ENCODE measurements at places on chromosomes 3 and 15.

GRCh38 chr3:173615661-173616060 is 218.1 kb downstream of the NLGN1 start:
- no peak for DNase-seq

- no peak for DNase-seq
Observed at GRCh38 chr3:178156301-178156700, 379.9 kb upstream of the KCNMB2 start.

DNA sequence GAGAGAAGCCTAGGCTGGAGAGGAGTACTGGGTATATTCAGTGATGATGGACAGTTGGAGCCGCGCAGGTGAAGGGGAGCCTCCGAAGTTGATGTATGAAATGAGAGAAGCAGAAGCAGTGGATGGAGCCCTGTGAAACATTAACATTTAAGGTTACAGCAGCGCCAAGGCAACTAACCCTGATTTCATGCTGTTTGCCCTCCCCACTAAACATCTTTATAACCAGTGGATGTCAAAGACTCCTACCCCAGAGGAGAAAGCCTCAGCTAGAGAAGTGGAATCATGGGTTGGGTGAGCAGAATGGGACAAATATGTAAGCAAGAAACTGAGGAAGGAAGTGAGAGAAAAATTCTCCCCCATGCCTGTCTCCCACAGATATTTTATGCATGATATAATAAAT is 92.0 kb upstream of the NMNAT3 start:
- no peak for DNase-seq

GRCh38 chr3:189171707-189172106 is at the start of gene TPRG1:
Gene TPRG1, plus strand, starts transcription at chr3:189171971. Its CDS starts 35,414 bp downstream, at chr3:189207385.
- no peak for DNase-seq

GRCh38 chr3:100941451-100941850 is 51.8 kb downstream of the ABI3BP start:
- DNase-seq: no peak

GRCh38 chr3:48271763-48272498 is 31.0 kb downstream of the ZNF589 start:
- DNase-seq: no peak

GRCh38 chr3:37453393-37454389 is 279.3 kb upstream of the LRRFIP2 start:
- no peak for DNase-seq

DNA sequence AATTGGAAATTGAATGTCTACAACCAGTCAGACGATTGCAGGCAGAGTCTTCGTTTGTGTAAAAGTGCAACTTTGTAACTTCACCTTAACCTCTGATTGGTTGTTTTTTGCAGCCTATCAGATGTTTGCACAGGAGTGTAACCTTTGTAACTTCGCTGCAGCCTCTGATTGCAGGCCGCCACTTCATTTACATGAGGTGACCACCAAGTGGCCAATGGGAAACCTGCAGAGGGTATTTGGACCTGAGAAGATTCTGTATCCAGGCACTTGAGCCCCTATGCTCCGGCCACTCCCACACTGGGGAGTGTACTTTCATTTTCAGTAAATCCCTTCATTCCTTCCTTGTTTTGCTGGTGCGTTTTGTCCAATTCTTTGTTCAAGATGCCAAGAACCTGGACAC is 68.1 kb upstream of the PFN2 start:
- no peak for DNase-seq

- DNase-seq: no peak
Observed at GRCh38 chr15:28117432-28117990, 18.4 kb upstream of the OCA2 start.

- DNase-seq: no peak
Observed at GRCh38 chr15:45796433-45796832, 161.6 kb downstream of the SQOR start.

DNA sequence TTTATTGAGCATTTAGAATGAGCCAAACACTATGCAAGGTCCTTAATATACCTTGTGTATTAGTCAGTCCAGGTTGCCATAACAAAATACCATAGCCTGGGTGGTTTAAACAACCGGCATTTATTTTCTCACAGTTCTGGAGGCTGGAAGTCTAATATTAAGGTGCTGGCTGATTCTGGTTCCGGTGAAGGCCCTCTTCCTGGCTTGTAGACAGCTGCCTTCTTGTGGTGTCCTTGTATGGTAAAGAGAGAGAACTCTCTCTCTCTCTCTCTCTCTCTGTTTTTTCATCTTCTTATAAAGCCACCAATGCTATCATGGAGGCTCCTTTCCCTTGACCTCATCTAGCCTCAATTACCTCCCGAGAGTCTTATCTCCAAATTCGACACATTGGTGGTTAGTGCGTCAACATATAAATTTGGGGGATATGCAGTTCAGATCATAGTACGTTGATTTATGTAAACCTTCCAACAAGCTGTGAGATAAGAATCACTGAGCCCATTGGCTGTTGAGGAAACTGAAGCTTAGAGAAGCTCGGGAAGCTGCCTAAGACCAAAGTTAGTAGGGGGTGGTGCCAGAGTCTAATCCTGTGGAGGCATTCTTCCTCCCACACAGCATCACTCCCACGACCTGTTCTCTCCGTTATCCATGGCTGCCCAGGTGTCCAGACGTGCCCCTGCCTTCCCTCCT is 298.0 kb upstream of the PROK2 start:
- no peak for DNase-seq

DNA sequence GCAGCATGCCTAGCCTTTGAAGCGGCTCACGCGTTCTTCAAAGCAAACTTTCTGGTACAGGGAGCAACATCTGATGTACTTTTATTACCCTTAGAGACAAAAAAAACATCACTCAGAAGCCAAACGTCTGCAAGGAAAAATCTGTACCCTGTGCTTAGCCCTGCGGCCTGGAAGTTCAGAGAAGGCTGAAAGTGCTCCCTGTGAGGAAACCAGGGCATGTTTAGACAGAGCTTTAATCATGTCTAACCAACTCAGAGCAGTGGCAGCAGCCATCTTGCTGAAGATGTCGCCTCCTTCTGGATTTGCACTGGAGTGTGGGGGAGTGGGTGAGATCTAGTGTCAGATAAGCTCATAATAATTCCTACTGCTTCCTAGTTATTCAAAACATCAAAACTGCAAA is 170.4 kb downstream of the P3H2 start:
- no peak for DNase-seq

DNA sequence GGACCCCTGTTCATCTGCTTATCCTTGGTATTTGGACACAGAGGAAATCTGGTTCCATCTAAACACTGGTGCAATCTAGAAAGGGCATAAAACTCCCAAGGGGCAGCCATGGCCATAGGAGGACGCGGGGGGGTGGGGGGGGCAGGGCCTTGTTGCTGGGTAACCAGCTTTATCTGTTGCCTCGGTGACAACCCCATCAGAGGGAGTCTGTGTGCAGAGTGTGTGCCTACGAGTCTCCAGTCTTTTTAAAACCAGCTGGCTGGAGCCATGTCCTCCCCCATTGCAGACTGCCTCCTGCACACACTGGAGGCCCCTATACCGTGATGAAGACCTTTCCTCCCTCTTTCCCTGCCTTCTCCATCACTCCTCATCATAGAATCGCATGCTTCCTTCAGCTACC is 26.4 kb upstream of the CORO2B start:
- no peak for DNase-seq

- no peak for DNase-seq
Observed at GRCh38 chr3:114697401-114697800, 403.6 kb downstream of the TIGIT start.

GRCh38 chr3:111714305-111714704 is 119.2 kb upstream of the ZBED2 start:
- no peak for DNase-seq

DNA sequence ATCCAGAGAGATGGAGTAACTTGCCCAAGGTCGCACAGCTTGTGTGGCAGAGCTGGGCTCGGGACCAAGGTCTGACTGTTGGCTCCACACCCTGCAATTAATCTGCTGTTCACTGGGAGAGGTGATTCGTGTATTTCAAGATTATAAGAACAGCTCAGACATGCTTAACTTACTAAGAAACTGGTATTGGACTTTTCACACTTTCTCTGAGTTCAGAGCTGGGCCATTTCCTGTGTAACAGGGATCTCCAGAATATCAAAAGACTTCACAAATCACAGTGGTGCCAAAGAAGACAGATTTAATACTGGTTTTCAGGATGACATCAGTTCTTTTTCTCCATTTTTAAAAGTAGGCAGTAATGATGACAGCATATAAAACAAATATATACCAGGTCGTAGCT is 156.8 kb upstream of the UBE2E1 start:
- no peak for DNase-seq

DNA sequence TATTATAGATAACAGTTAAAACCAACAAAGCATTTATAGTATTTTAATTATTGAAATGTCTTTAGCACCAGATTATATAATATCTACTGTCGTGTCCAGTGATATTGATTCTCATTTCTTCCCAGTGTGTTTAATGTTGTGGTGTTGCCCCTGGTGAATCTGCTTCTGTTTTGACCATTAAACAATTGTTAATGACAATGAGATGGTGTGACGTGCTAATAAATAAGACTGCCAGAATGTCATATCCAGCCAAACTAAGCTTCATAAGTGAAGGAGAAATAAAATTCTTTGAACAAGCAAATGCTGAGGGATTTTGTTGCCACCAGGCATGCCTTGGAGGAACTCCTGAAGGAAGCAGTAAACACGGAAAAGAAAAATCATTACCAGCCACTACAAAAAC is 480.0 kb upstream of the ROBO1 start:
- DNase-seq: no peak

- no peak for DNase-seq
Observed at GRCh38 chr3:14403619-14404155, 1.3 kb downstream of the SLC6A6 start.

DNA sequence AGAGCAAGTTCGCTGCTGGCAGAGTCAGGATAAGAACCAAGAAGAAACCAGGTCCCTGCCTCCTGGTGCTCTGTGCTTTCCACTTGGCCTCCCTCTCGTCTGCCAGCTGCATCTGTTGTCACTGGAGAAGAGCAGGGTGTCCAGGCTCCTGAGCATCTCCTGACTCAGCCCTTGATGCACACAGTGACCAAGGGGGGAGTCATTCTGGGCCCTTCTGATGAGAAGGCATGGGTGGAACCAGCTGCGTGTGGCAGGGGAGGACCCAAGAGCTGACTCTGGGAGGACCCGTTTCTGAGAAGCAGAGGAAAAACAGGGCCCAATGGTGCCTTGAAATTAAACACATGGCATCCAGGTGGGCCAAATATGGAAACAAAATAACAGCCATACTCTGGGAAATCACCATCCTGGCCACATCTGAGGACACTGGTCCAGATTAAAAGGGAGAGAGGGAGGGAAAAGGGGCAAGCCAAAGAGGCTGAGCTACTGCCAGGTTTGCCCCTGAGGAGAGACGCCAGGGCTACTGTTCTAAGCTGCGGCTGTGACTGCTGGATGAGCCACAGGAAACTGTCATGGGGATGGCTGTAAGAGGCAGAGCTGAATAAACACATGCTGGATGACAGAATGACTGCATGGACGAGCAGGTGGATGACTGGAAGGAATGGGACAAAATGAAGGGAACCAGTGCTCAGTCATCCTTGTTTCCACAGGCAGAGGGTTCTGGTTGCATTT is 58.1 kb upstream of the CA12 start:
- no peak for DNase-seq

GRCh38 chr3:182618085-182618732 is 175.1 kb upstream of the ATP11B start:
- no peak for DNase-seq

DNA sequence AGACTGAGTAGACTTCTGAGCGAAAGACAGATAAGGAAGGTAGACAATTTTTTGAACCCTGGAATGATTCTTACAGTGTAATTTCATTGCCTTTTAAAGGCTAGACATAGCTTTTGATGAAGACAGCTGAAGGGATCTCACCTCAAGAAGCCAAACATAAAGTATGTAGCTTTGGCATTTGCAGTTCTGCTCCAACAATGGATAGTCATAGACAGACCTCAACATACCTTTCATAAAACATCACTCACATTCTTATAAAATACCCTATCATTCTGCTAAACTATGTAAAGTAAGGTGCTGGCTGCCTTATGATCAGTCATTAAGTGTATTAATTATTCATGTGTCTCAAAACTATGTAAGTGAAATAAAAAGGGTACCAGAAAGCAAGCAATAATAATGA is 70.0 kb downstream of the UBE3A start:
- no peak for DNase-seq
